ENCODE measurements at places on chromosomes 4 and X. TPM values are rescaled to one million over a fixed set of nuclear protein-coding genes. Genes with fewer than 3 reads are reported as not detected.

DNA sequence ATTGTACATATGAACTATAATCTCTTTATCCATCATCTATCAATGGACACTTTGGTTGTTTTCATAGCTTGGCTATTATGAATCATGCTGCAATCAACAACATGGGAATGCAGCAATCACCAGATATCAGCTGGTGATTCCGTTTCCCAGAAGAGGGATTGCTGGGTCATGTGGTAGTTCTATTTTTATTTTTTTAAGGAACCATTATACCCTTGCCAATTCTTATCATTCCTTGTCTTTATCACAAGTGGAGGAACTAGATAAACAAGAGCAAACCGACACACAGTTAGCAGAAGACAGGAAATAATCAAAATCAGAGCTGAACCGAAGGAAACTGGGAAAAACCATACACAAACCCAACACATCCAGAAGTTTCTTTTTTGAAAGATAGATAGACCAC, 14.5 kb upstream of the LNX1 start:
- no peak for DNase-seq

DNA sequence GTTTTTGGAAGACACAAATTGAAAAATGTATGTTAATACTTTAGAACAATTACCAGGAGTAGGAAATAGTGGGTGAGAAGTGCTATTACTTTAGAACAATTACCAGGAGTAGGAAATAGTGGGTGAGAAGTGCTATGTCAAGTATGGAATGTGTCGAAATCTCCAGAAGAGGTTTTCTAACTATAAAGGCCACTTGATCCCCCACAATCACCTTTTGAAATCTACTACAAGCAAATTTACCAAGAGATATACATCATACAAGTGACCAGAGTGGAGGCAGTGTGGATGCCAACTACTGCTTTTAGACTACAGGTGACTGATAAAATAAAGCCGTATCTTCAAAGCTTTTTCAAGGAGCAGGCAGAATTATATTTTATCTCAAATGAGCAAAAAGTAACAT, 43.1 kb downstream of the MAB21L2 start:
- DNase-seq = no peak

DNA sequence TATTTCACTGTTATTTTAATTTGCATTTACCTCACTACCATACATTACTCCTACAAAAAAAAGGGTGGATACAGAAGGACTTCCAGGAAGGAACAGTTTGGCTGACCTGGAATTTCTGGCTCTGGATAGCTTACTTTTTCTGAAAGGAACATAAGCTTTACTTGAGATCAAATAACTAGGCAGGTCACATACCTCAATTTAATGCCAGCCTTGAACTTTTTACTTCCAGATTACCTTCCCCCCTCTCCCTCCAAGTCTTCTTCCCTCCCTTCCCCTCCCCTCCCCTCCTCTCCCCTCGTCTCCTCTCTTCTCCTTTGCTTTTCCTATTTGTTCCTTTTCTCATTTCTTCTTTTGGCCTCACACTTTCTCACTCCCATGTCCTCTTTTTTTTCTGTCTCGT, 659.2 kb upstream of the AADAT start:
- DNase-seq = no peak

DNA sequence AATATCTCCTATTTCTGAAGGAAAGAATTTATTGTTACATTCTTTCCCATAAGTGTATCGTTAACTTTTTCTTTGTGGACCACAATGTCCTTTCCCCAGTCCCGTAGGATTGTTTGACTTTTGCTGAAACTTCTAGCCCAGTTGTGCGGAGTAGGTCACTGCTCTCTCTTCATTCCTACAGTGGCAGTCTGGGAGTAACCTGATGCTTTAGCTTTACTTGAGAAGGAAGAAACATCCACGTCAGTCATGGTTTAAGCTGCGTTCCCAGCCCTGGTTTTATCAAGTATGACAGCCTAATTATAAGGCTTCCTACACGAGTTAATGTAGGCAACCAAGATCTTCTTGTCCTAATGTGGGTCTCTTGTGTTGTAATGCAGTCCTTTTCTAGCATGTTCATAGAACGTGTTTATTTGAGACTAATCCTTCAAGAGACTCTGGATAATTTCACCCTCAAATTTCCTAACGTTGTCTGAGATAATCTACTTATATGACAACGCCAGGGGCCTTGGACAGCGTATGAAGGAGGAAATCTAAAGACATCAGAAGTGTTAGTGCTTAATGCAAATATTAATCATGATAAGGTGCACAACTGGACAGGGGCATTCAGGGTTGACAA, 40.8 kb upstream of the GRPR start:
- no peak for DNase-seq

DNA sequence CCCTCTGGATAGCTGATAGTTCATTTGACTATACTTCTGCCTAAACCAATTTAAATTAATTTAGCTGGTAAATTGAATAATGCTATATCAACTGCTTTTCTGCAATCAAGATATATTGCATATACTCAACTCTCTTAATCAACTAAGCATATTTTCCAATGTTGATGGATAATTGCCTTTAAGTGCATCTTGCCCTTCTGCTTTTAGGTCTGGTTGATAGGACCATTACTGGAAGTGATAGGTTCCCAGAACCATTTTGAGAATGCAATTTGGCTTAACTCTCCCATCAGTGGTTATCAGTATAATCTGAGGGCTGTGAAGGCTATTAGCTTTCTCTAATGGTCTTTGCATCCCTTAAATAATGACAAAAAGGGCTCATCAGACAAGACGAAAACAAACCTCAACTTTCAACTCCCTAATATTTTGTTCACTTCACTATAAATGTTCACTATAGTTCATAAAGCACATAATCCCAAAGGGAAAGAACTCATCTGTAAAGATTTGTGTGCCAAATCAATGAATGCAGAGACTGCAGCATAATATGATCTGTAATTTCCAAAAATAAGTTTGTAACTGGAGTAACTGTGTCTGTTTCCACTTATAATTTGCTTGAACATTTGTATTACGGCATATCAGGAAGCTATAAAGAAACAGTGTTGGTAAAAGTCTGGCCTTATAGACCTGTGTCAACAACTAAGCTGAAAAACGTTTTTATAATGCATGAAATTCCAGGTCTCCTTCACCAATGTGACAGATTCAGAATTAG, 273.6 kb downstream of the FBXO8 start:
- DNase-seq = no peak

DNA sequence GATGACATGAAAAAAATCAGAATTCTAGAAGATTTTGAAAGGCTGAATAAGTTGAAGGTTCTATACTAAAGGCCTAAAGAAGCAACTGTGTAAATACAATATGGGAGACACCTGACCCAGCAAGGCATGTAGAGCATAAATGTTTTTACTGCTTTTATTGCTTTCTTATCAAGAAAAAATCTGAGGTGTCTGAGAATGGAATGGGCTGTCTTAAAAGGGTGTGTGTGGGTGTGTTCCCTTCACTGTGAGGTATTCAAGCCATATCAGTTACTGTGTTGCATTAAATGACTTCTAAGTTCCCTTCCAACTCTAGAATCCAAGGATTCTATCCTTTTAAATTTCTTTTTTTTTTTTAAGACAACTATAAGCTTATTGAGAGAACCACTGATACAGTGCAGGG, 15.7 kb downstream of the ATP8A1 start:
- DNase-seq = no peak

GRCh38 chr4:113635739-113636437, 125.7 kb downstream of the CAMK2D start:
- no peak for DNase-seq

GRCh38 chrX:132171478-132171877, 43.7 kb upstream of the FRMD7 start:
- DNase-seq = no peak

DNA sequence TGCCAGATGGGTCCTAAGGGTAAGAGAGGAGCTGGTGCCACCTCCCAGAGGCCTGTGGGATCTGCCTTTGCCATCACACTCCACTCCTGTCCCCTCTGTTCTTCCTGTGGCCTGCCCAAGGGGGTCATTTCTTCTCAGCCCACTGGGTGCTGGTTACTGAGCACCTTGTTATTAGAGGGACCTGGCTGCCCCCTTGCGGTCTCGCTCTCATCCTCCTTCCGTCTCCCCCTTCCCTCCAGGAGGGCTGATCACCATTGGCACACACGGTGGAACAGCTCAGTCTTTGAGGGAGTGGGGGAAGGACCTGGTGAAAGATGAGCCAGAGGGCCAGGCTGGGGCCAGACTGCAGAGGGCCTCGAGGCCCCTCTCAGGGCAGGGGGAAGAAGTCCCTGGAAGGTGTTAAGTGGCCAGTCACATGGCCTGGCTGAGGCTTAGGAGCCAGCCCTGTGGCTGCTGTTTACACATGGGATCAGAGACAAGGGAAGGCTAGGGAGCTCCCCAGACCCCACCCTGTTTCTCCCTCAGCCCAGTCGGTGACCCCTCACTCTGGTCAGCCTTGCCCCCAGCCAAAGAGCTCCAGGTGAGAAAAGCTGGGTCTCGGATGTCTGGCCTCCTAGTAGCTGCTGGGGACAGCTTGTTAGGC, 68.1 kb downstream of the MTMR1 start:
- DNase-seq = no peak

DNA sequence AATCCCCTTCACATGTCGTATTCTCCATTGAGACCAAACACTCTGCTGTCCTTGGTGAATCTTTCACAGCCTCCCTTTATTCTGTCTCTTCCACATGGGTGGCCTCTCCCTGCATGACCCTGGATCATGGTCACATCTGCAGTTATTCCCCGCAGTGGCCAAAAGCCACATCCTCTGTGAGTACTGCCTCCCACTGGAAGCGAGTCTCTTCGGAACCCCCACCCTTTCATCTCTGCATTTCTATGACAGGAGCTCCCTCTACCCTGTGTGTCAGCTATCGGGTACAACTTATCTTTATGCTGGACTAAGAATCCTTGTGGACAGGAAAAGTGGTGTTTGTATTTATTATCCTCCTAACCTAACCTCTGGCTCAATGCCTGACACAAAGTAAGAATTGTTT, 48.6 kb upstream of the SHISA3 start:
- DNase-seq = no peak

DNA sequence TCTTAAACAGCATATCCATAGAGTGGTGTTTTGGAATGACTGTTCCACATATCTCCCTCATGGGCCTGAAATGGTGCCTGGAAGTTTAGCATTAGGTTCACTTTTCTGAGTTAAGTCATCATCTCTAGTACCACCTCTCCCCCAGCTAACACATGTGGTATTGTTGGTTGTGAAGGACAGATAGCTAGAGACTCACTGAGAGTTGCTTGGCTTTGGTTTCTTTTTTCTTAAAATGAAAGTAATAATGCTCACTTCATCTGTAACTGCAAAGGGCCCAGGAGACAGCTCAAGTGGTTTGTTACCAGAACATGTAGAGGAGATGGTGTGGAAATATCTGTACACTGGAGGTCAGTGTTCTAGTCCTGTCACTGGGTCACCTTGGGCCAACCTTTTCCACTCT, 90.9 kb downstream of the EFNB1 start:
- DNase-seq = no peak

DNA sequence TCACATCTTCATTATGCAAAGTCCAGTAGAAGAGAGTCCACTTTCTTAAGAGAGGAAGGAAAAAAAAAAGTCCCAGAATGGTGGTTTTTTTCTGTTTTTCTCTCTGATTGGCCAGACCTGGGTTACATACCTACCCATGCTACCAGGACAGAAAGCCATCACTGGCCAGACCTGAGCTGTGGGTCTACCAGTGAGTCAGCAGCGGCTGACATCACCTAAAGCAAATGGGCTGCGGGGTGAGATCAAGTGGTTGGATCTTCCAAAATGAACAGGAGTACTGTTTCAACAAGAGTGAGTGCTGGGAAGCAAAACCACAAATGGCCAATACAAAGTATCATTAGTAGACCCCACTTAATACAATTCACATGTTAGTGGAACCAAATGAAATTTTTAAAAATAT, 1.6 kb upstream of the NDST3 start:
- no peak for DNase-seq

DNA sequence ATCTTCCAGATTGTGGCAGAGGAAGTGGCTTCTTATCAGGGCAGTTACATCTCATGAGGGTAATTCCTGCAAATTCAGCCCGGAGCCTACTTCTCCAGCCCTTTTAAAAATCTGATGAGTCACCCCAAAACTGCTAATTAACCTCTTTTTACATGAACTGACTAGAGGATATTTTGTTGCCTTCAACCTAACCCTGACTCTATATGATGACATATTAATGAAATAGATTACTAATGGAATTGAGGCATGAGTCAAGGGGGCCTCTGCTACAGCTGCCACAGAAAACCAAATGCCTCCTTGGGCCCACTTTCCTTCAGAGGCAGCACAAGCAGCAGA, 72.5 kb downstream of the QRFPR start:
- no peak for DNase-seq

DNA sequence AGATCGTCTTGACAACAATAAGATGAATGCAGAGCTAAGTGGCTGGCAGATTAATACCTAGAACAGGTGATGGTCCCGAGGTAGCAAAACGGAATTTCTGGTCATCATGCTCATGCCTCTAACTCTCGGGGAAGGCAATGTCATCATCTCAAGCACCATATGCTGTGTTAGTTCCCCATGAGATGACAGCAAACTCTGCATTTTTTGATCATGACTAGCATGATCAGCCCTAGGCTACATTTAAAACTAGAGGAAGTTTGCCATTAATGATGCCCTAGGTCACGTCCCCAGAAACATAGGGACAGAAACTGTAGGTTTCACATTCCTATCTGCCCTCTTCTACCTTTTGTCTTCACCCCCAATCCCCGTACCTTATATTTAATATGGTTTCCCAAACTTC, 11.6 kb downstream of the LPAR4 start:
- no peak for DNase-seq

DNA sequence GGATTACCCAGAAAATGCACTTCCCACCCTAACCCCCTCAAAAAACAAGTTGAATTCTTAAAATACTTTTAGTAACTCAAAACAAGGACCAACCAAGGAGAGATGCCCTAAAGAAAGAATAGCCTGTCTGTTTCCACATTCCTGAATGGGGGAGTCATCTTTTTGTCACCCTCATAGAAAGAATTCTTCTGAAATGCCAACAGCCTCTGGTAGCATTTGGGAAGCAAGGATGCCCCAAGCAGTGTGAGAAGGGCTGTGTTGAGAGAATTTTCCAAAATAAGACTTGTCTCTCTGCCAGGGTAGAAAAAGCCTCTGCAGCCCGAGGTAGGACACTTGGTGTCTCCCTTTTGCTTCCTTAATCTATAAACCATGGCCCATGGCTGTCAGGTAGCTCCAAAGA, 173.1 kb upstream of the VCX3A start:
- DNase-seq = no peak

- DNase-seq = no peak
Measured at GRCh38 chrX:8288590-8288989, 117.5 kb upstream of the VCX2 start.

GRCh38 chrX:43881410-43882293, 598 bp downstream of the MAOB start:
- no peak for DNase-seq

ETNPPL gene
- not detected for total RNA-seq

POU4F2 gene
- not detected for total RNA-seq

GRPEL1 gene
- 15.5 TPM for total RNA-seq

TMEM144 gene
- total RNA-seq = 6.3 TPM

ELOVL6 gene
- 24.4 TPM for total RNA-seq

TNMD gene
- 0.29 TPM for total RNA-seq

PRSS48 gene
- total RNA-seq = not detected

SRPX2 gene
- 13.7 TPM for total RNA-seq

PLAC8 gene
- 1.6 TPM for total RNA-seq

GABRG1 gene
- 0.18 TPM for total RNA-seq
